ENCODE measurements at places on chromosomes 12 and 14. TPM values are rescaled to one million over a fixed set of nuclear protein-coding genes. Genes with fewer than 3 reads are reported as not detected.
A peak's percentile ranks its signal among the peaks of the same experiment; 100 is the strongest.

GRCh38 chr12:117134059-117134458, 34.8 kb upstream of the TESC start:
- DNase-seq: peak; percentile 39
- H3K4me3 ChIP-seq: no peak overlapping the region
- no peak overlapping the region for H3K27ac ChIP-seq
- peaks cover 6% of the 10 kb centered on the region for H3K4me1 ChIP-seq

Gene TAS2R10
- total RNA-seq: 0.92 TPM

Gene ARL1
- total RNA-seq: 30.3 TPM

DNA sequence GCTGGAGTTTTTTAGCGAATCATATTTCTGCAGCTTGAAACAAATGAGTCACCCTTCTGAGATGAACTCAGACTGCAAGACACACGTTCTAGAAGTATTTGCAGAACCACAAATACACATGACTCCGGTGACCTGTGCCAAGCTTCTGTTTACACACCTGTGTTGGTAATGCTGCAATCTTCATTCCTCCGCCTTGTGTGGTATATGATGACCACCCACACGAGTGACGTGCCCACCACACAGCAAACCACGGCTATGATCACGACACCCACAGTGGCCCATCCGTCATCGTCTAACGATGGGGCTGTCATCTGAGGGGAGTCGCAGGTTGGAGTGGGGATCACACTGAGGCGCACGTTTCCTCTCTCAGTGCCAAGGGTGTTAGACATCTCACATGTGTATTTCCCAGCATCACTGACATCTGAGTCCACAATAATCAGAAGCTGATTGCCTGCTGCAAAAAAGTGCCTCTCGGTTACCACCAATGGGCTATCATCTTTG, 43.0 kb downstream of the LRIG3 start:
- no peaks in the 10 kb centered on the region for H3K27me3 ChIP-seq
- DNase-seq: no peak
- H3K36me3 ChIP-seq: no peaks in the 10 kb centered on the region
- H3K4me1 ChIP-seq: no peaks in the 10 kb centered on the region
- no peak overlapping the region for H3K27ac ChIP-seq
- H3K4me3 ChIP-seq: no peak overlapping the region

DNA sequence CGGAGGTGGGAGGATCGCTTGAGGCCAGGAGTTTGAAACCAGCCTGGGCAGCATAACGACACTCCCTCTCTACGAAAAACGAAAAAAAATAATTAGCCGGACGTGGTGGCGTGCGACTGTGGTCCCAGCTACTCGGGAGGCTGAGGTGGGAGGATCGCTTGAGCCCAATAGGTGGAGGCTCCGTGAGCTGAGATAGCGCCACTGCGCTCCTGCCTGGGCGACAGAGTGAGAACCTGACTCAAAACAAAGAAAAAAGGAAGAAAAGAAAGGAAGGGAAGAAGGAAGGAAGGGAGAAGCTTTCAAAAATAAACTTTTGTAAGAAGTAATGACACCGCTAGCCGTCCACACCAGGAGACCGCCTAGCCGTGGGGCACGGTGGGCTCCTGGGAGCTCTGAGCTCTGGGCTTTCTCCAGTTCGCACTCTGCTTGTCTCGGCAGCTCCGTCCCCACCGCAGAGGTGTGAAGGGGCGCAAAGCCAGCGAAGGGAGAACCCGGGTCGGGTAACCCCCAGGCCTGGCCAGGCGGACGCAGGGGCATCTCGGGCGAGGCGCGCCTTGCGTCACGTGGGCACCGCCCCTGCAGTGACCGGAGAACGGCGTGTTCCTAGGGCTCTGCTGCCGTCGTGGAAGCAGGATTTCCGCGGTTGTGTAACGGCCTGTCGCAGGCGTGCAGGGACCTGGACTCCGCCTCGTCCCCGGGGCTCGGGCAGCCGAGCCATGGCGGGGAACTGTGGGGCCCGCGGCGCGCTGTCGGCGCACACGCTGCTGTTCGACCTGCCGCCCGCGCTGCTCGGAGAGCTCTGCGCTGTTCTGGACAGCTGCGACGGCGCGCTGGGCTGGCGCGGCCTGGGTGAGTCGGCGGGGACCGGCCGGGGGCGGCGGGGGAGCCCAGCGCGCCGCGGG, at the start of gene IRAK3:
Gene IRAK3, plus strand, starts transcription at position 631 of the 902 bp plus-strand sequence. Its CDS starts 86 bp downstream, at position 717.
- H3K36me3 ChIP-seq: no peaks in the 10 kb centered on the region
- H3K27ac ChIP-seq: no peak within 1 kb of the TSS
- H3K4me1 ChIP-seq: peaks cover 5% of the 10 kb centered on the region
- peaks cover 9% of the 10 kb centered on the region for H3K27me3 ChIP-seq
- peak within 1 kb of the TSS; percentile 49 for H3K4me3 ChIP-seq
- peak; percentile 44 for DNase-seq

DNA sequence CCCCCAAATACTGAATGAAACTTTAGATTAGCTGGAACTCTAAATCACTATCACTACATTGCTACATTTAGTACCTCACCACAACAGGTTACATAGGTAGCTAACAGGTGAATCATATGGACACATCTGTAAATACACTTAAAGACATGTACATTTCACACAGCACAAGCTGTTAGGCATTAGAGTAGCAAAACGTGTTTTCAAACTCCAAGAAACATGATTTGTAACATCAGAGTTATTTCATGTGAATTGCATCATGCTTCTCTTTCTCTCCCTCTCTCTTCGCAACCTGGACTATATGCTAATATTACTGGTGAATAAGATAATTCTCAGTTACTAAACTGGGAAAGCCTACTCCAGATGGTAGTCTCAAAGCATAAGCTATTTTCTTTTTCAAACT, 4.3 kb downstream of the SEL1L start:
- H3K4me3 ChIP-seq: no peak overlapping the region
- no peak for DNase-seq
- no peak overlapping the region for H3K27ac ChIP-seq
- peaks cover 12% of the 10 kb centered on the region for H3K36me3 ChIP-seq
- peaks cover 18% of the 10 kb centered on the region for H3K4me1 ChIP-seq

DNA sequence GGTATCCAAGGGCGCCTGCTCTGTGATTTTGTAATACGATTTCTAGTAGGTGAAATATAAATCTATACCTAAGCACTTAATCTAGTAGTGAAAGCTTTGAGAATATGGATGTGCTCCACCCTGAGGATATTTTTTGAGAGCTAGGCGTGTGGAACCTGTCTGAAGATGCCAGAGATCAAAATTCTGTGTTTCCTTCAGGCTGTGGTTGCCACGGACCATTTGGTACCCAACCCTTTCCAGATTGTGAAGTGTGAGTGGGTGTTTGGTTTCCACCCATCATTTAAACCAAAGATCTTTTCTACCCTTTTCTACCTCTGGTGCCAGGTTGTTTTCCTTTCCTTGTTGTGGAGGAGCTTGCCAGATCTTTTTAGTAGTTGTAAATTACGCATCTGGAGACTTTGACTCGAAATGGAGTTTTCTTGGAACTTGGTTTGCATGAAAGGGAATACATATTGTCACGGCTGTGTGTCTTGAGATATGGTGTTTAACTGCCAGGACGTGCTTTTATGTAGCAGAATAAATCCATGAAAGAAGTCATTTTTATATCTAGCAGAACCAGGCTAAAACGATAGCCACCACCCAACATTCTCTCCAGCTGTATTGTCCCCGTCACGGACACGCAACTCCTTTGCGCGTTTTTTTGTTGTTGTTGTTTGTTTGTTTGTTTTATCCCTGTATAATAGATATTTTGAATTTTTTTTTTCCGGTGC, 2.2 kb downstream of the LRFN5 start:
- no peaks in the 10 kb centered on the region for H3K36me3 ChIP-seq
- no peak for DNase-seq
- H3K27me3 ChIP-seq: peaks cover 13% of the 10 kb centered on the region
- no peak overlapping the region for H3K4me3 ChIP-seq

Gene GLS2
- total RNA-seq: 3.0 TPM

Gene TSPAN9
- 1.8 TPM for total RNA-seq

- H3K36me3 ChIP-seq: no peaks in the 10 kb centered on the region
- no peak for DNase-seq
- H3K27ac ChIP-seq: no peak overlapping the region
- no peaks in the 10 kb centered on the region for H3K4me1 ChIP-seq
- H3K27me3 ChIP-seq: no peaks in the 10 kb centered on the region
- no peak overlapping the region for H3K4me3 ChIP-seq
Observed at GRCh38 chr14:103140316-103141109, 17.3 kb downstream of the TNFAIP2 start.

GRCh38 chr14:45267071-45267470, 14.1 kb upstream of the MIS18BP1 start:
- H3K27ac ChIP-seq: no peak overlapping the region
- no peak overlapping the region for H3K4me3 ChIP-seq
- DNase-seq: no peak
- no peaks in the 10 kb centered on the region for H3K4me1 ChIP-seq
- H3K27me3 ChIP-seq: no peaks in the 10 kb centered on the region
- no peaks in the 10 kb centered on the region for H3K36me3 ChIP-seq

GRCh38 chr14:101736071-101736470, 25.4 kb upstream of the PPP2R5C start:
- no peak for DNase-seq
- H3K27me3 ChIP-seq: no peaks in the 10 kb centered on the region
- H3K36me3 ChIP-seq: no peaks in the 10 kb centered on the region
- peaks cover 17% of the 10 kb centered on the region for H3K4me1 ChIP-seq

DNA sequence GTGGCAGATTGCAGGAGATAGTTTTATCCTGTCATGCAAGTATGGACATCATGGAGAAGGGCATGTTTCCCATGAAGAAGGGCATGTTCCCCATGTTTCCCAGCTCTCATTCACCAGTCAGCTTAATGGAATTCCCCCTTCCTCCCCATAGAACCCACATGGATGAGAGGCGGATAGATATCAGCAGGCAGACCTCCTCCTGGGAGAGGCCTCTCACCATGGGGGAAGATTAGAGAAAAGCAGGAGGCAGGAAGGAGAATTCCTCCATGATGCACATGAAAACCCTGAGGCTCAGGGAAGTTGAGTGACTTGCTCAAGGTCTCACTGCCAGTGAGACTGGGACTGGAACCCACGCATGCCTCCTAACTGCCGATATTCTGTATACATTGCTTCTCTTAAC, 92.9 kb upstream of the FOXN3 start:
- H3K36me3 ChIP-seq: no peaks in the 10 kb centered on the region
- H3K27ac ChIP-seq: peak overlapping the region; percentile 52
- DNase-seq: no peak
- H3K27me3 ChIP-seq: no peaks in the 10 kb centered on the region
- no peak overlapping the region for H3K4me3 ChIP-seq
- H3K4me1 ChIP-seq: peaks cover 25% of the 10 kb centered on the region

DNA sequence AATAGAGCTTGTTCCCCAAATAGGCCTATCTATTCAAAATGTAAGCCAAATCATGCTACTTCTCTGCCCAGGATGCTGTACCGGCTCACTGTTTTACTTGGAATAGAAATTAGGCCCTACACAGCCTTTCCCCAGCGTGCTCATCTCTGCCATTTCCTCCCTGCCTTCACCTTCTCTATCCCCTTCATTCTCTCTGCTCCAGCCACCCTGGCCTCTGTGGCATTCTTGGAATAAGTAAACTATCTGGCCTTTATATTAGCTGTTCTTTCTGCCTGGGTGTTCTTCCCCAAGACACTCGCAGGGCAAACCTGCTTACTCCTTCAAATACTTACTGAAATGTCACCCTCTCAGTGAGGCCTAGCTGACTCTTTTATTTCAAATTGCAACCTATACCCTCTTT, 30.9 kb upstream of the DYRK2 start:
- H3K36me3 ChIP-seq: no peaks in the 10 kb centered on the region
- no peak overlapping the region for H3K4me3 ChIP-seq
- H3K27me3 ChIP-seq: no peaks in the 10 kb centered on the region

- no peaks in the 10 kb centered on the region for H3K4me1 ChIP-seq
- H3K27me3 ChIP-seq: no peaks in the 10 kb centered on the region
- H3K27ac ChIP-seq: no peak overlapping the region
- H3K36me3 ChIP-seq: no peaks in the 10 kb centered on the region
Observed at GRCh38 chr12:21551841-21552465, 25.9 kb downstream of the SPX start.

DNA sequence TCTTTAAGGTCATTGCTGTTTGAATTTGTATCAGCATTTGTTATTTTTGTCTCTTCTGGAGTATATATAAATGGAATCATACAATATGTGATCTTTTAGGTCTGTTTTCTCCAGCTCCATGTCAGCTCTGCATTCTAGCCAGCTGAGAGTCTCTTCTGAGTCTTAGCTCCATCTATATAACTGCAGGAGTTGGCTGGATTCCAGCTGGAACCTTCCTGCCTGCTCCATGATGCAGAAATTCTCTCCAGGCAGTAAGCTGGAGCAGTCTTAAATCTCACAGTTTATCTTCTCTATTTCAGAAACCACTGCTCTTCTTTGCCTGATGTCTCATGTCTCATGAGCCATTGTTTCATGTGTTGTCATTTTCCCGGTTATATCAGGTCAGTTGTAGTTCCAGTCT, 827.6 kb downstream of the NRXN3 start:
- H3K4me3 ChIP-seq: no peak overlapping the region
- no peak for DNase-seq
- H3K36me3 ChIP-seq: no peaks in the 10 kb centered on the region
- no peaks in the 10 kb centered on the region for H3K4me1 ChIP-seq
- H3K27ac ChIP-seq: no peak overlapping the region

GRCh38 chr12:28243310-28243633, 53.0 kb downstream of the CCDC91 start:
- no peak for DNase-seq
- H3K4me1 ChIP-seq: peaks cover under 1% of the 10 kb centered on the region
- H3K36me3 ChIP-seq: no peaks in the 10 kb centered on the region
- no peak overlapping the region for H3K4me3 ChIP-seq
- no peak overlapping the region for H3K27ac ChIP-seq

DNA sequence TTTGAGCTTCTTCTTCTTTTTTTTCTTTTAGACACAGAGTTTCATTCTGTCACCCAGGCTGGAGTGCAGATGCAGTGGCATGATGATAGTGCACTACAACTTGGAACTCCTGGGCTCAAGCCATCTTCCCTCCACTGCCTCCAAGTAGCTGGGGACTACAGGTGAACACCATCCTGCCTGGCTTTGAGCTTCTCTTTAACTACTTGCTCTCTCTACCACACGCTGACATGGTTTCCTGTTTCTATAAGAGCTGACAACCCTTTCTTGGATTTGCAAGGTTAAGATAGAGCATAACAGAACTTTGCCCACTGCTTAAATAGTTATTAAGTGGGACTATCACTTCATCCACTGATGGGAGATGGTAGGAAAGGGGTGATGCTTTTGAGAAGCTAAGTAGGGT, 82.4 kb upstream of the SLC38A2 start:
- H3K36me3 ChIP-seq: no peaks in the 10 kb centered on the region
- no peak overlapping the region for H3K4me3 ChIP-seq
- H3K27me3 ChIP-seq: no peaks in the 10 kb centered on the region
- DNase-seq: no peak
- H3K27ac ChIP-seq: peak overlapping the region; percentile 20

GRCh38 chr12:123150275-123150743, 581 bp downstream of the PITPNM2 start:
- no peak for DNase-seq
- peak overlapping the region; percentile 50 for H3K4me3 ChIP-seq
- H3K27ac ChIP-seq: peak overlapping the region; percentile 71
- H3K36me3 ChIP-seq: no peaks in the 10 kb centered on the region
- peaks cover 6% of the 10 kb centered on the region for H3K4me1 ChIP-seq

DNA sequence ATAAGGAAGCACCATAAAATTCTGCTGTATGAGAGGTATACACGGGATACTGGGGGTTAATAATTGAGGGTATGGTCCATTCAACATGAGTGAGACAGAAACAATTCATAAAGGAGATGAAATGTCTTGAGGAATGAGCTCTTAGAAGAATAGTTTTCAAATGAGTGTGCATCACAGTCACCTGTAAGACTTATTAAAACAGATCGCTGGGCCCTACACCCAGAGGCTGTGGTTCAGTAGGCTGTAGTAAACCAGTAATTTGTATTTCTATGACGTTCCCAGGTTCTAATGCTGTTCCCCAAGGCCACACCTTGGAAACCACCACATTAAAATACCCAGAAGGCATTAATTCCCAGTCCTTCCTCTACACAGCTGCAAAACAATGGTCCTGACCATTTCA, 49.6 kb downstream of the CAND1 start:
- peaks cover 6% of the 10 kb centered on the region for H3K36me3 ChIP-seq
- no peak for DNase-seq
- H3K4me1 ChIP-seq: no peaks in the 10 kb centered on the region
- no peak overlapping the region for H3K27ac ChIP-seq
